Mesendoderm (in vitro differentiated cells): ENCODE measurements at places on chromosomes 7 and 10.

DNA sequence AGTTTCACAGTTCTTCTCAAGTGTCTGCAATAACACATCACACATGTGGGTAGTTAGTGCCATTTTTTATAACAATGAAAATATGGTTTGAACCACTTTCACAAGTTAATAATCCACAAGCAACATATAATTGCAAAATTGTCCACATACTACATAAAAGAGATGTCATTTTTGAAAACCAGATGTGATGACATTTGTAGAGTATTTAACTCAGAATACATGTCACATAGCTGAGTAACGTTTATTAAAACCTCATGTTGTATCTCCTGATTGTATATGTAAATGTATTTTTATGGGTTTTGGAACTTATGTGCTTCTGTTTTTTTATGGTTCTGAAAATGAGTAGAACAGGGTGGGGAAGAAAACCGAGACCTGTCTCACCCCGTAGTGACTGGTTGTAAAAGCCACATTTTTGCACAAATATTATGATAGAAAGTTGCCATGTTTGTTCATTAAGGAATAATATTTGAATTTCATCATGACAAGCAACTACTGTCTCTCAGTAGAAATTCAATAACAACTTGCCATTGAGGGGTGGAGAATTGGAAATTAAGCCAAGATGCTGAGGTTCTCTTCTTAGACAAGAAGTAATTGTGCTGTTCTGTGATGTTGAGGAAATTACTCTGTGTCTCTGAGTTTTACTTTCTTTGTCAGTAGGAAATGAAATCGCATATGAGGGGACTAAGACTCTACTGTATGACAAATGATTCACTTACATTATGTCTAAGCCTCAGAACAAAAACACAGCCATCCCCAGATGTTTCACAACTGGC is 29.2 kb upstream of the EGFR start:
- no peak for DNase-seq

DNA sequence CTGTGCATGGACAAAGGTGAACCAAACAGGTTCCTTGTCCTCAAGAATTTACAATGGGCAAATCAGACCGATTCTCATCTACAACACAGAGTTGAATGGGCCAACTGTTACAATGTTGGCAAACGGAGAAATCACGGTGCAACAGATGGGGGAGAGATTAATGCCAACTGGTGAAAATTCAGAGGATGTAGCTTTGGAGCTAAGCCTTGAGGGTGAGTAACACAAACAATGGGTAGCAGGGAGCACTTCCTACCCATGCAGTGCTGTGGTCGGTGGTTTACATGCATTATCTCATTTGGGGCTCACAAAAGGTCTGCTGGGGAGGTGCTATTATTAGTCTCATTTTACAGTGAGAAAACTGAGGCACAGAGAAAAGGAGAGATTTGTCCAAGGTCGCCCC is 902 bp upstream of the NFE2L3 start:
- no peak for DNase-seq

DNA sequence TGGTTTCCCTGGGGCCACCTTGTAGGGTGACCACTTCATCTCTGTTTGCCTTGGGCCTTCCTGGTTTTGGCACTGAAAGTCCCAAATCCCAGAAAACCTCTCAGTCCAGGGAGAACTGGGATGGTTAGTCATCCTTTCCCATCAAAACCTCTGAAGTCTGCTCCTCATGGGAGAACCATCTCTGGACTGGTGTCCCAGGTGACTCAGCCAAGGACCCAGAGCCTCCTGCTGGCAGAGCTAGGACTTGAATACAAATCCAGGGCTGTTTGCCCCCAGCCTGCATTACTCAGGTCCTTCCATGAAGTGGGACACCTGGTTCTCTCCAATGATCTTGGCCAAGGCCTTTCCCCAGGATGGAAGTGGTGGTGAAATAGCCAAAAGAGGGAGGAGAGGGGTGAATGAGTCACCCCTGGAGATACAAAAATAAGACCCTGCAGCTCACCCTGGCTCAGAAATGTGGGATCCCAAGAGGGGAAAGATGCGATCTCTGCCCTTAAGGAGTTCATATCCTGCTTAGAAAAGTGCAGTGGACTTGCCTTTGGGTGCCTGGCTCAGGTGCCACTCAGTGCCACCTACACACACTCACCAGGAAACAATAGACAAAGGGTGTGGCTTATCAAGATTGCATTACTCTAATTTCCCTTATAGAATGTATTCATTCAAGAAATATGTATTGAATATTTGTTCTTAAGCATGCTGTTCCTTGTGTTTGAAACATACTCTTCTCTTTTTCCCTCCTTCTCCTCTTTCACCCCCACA is 22.0 kb downstream of the ADRA2A start:
- no peak for DNase-seq

GRCh38 chr10:95532536-95532935 is 28.6 kb downstream of the SORBS1 start:
- no peak for DNase-seq

DNA sequence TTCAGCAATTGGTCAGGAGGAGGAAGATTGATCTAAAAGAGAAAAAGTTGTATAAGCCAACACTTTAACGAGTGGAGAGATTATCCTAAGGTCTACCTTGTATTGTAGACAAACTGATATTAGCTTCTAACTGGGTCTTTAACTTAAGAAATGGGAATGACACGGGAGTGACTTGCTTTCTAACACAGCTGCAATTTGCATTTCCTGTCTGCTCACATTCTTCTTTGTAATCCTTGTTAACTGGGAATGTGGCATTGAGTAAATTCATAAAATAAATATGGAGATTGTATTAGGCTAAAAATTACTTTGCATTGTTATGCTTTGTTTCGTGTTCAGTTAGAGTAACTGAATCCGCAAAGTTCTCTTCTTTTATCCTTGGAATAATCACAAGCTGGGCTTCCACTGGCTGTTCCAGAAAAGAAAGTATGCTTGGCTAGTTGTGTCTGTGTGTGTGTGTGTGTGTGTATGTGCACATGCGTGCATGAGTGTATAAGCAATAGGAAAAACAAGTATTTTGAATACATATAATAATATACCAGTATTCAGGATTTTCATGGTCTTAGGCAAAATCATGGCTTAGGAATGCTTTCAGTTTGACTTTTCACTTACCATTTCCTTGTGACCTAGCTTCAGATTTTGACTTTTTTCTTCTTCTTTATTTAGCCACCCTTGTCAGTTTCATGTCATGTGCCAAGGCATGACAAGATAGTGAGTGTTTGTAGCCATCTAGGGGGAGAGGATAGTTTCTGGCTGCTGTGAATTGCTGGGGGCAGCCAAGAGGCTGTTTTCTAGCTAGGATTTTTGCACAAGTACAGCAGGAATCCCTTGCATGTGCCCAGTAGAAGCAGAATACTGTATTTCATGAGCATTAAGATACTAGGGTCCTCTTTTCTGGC is 54.5 kb upstream of the FZD8 start:
- peak; percentile 47 for DNase-seq

DNA sequence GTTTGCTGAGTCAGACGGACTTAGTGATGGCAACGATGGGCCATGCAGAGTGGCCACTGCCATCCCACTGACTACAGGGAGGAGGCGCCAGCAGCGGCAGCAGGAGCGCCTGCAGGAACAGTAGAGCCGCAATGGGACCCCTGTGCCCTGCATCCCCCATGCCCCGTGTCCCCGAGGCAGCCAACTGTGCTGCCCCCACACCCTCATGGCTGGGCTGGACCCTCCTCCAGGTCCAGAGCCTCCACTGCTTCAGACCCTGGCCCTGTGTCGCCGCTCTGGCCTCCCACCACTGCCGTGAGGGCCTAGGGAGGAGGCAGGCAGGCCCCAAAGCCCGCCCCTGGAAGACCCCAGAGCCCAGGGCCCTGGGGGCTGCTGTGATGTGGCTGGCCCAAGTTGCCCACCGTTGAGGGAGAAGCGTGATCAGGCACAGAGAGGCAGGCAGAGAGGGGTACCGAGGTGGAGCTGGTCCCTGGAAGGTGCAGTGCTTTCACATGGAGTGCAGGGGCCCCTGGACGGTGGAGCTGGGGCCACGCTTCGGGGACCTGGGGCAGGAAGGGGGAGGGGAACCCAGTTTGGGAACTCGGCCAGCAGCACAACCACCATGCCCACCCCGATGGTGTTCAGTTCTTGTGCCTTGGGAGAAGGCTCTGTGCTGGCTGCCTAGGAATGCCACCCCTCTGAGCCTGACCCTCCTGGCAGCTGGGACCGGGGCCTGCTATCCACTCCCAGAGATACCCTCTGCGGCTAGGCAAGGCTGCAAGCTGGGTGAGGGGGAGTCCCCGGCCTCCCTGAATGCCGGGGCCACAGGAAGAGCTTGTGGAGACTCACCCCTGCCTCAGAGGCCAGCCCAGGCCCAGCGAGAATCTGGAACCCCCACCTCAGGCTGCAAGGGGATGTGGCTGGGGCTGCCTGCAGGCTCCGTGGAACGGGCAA is 32.6 kb downstream of the DKK1 start:
- DNase-seq = no peak

- no peak for DNase-seq
Measured at GRCh38 chr7:37759526-37759925, 76.0 kb downstream of the GPR141 start.

GRCh38 chr10:75427951-75428350 is 3.5 kb upstream of the LRMDA start:
- DNase-seq = no peak

GRCh38 chr10:114638821-114639625 is 19.1 kb downstream of the ABLIM1 start:
- no peak for DNase-seq

DNA sequence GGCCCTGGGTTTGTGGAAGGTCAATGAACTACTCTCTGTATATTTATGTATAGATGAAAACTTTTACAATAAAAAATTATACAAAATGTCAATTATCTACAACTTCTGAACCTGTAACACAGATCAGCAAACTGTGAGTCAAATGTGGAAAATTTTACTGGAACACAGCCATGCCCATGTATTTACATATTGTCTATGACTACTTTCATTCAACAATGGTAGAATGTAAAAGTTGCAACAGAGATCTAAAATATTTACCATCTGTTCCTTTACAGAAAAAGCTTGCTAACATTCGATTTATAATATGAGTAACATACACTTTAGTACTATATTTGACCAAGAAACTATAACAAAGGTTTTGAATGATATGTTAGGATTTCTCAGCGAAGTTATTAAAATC is 481.6 kb downstream of the PARD3 start:
- DNase-seq = no peak
